ENCODE measurements at places on chromosomes 11 and 22. TPM values are rescaled to one million over a fixed set of nuclear protein-coding genes. Genes with fewer than 3 reads are reported as not detected.

- H3K36me3 ChIP-seq = no peaks in the 10 kb centered on the region
- H3K27ac ChIP-seq = no peak overlapping the region
- no peaks in the 10 kb centered on the region for H3K4me1 ChIP-seq
- no peak for DNase-seq
Measured at GRCh38 chr22:44876921-44877320, 124.5 kb downstream of the ARHGAP8 start.

GRCh38 chr11:72009156-72009555, 10.4 kb downstream of the IL18BP start:
- peaks cover 29% of the 10 kb centered on the region for H3K36me3 ChIP-seq
- DNase-seq = no peak
- H3K4me3 ChIP-seq = no peak overlapping the region
- H3K27me3 ChIP-seq = no peaks in the 10 kb centered on the region
- H3K27ac ChIP-seq = no peak overlapping the region
- no peaks in the 10 kb centered on the region for H3K4me1 ChIP-seq

DNA sequence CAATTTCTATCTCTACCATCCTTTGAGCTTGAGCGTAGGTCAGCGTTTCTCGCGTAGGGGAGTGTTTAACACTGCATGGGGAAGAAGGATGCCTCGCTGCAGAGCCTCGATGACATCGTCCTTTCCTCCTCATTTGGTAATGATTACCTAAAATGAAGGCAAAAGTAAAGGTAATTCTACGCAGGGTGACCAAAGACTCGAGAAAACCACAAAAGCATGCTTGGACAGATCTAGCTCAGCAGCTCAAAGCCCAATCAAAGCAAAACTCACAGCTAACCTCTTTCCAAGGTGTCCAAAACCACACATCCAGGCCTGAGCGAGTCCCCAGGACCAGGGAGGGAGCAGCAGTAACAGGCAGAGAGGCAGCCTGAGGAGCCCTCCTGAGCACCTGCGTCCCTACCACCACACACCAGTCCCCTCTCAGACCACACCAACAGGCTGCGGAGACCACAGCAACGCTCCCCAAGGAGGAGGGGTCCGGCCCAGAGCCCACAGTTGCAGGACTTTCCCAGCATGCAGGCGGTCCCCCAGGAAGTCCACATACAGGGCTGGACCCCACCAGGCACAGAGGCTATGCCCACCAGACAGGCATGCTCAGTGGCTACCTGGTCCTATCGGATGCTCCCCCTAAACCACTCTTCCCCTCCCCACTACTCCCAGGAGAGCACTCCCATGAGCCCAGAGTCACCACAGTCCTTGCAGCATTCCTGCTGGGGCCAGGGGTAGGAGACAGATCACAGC, 3.3 kb downstream of the BRD1 start:
- DNase-seq = no peak
- H3K27ac ChIP-seq = no peak overlapping the region
- H3K4me1 ChIP-seq = no peaks in the 10 kb centered on the region

The PTGDR2 gene
- 4.5 TPM for polyA plus RNA-seq

GRCh38 chr22:44459551-44459950, 38.5 kb downstream of the RTL6 start:
- no peak for DNase-seq
- no peak overlapping the region for H3K27ac ChIP-seq
- H3K36me3 ChIP-seq = no peaks in the 10 kb centered on the region
- H3K4me1 ChIP-seq = no peaks in the 10 kb centered on the region
- H3K4me3 ChIP-seq = no peak overlapping the region
- no peaks in the 10 kb centered on the region for H3K27me3 ChIP-seq

The SLN gene
- polyA plus RNA-seq = not detected

GRCh38 chr11:2422461-2423156, 21.7 kb downstream of the TRPM5 start:
- H3K4me3 ChIP-seq = no peak overlapping the region
- H3K36me3 ChIP-seq = no peaks in the 10 kb centered on the region
- H3K4me1 ChIP-seq = no peaks in the 10 kb centered on the region
- H3K27ac ChIP-seq = no peak overlapping the region
- H3K27me3 ChIP-seq = no peaks in the 10 kb centered on the region

DNA sequence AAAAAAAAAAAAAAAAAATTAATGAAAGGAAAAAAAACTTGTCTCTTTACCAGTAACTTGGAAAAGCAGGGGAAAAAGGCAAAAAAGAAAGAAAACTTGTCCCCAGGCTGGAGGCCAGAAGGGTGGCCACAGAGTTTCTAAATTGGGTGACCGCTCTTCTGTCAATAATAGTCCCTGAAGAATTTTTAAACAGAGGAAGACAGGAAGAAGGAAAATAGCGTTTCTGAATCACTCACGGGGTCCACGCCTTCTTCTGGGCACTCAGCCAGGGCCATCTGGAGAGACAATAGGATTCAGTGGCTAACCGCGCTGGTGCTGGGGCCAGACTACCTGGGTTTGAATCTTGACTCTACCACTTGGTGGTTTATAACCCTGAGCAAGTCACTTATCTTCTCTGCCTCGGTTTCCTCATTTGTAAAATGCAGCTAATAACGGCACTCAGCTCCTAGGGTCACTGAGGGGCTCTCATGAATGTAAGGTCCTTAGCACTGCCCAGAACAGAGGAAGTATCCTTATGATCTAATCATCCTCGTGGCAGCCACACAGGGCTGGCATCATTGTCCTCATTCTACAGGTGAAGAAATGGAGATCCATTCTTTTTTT, 7.0 kb downstream of the C11orf86 start:
- peak; percentile 75 for DNase-seq
- H3K27ac ChIP-seq = no peak overlapping the region
- H3K27me3 ChIP-seq = no peaks in the 10 kb centered on the region
- no peaks in the 10 kb centered on the region for H3K4me1 ChIP-seq

DNA sequence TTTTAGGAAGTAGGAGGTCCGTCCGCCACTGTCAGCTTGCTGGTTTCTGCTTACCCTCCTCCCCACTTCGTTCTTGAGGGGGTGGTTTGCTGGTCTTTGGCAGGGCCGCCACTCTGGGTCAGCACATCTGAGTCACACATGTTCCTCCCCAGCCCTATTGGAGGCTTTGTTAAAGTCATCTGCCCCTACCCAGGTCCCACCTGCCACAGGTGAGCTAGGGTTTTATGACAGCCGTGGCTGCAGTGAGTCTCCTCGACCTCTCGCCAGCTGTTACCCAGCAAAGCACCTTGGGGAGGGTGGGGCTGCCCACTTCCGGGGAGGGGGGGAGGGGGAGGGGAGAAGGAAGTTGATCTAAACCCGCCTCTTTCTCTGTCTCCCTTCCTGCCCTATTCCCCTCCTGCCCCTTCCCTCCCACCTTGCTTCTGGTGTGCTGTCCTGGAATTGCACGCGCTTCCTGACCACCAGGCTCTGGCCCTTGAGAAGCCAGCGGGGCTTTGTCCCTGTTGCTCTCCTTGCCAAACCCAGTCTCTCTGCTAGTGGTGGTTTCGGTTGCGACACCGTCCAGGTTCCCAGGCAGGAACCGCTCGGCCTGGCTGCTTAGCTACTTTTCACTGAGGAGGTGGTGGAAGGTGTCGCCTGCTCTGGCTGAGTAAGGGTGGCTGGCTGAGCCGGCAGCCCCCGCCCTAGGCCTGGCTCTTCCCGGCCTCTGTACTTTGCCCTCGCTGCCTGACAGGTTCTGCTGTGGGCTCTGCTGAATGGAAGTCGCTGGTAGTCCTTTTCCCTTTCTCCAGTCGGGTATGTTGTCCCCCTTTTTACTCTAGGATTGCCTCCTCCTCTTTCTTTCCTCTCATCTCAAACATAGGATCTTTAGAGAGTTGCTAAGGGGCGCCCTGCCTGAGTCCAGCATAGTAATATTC, 28.5 kb downstream of the RCOR2 start:
- H3K27me3 ChIP-seq = no peaks in the 10 kb centered on the region
- peak overlapping the region; percentile 33 for H3K4me3 ChIP-seq
- peaks cover 2% of the 10 kb centered on the region for H3K36me3 ChIP-seq
- H3K27ac ChIP-seq = peak overlapping the region; percentile 97
- DNase-seq = peak; percentile 94
- H3K4me1 ChIP-seq = peaks cover 3% of the 10 kb centered on the region

- peak overlapping the region; percentile 90 for H3K27ac ChIP-seq
- H3K27me3 ChIP-seq = no peaks in the 10 kb centered on the region
- peak overlapping the region; percentile 85 for H3K4me3 ChIP-seq
Measured at GRCh38 chr11:74397501-74398243, 561 bp downstream of the PGM2L1 start.

DNA sequence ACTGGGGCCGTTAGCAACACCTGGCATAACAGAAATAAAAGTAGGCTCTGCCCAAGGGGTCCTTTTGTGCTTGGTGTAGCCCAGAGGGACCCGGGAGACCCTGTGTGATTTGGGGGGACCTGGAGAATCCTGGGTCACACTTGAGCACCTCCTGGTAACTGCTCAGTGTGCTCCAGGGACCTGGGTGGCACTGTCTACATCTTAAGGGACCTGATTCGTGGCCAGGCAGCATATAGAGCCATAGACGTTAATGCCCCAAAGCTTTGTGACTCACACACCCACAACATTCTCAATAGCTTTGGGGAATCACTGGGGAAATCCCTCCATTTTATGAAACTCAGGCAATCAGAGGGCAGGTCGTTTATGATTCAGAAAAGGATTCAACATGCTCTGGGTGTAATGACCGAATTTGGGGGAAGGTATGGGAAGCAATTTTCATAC, 3.6 kb upstream of the IGF2 start:
- no peaks in the 10 kb centered on the region for H3K36me3 ChIP-seq
- H3K27ac ChIP-seq = no peak overlapping the region
- H3K4me1 ChIP-seq = no peaks in the 10 kb centered on the region

GRCh38 chr11:20059587-20060021, 100.7 kb downstream of the DBX1 start:
- DNase-seq = no peak
- no peaks in the 10 kb centered on the region for H3K27me3 ChIP-seq
- H3K27ac ChIP-seq = no peak overlapping the region
- no peak overlapping the region for H3K4me3 ChIP-seq
- H3K36me3 ChIP-seq = peaks cover 6% of the 10 kb centered on the region

DNA sequence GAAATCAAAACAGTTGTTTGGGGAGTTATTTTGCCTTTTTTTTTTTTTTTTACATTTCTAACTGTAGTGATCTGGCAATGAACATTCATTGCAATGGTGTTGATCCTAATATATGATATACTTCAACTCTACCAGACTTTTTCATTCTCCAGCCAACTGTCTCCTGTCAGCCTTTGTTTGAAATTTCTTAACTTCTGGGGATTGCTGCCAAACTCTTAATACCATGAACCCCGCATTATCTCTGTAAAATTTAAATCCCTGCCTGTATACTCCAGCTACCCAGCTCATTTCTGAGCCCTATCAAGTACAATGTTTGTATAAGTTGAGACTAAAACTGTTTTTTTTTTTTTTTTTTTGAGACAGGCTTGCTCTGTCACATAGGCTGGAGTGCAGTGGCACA, 280.7 kb downstream of the TTC28 start:
- H3K36me3 ChIP-seq = no peaks in the 10 kb centered on the region
- no peaks in the 10 kb centered on the region for H3K27me3 ChIP-seq
- H3K4me3 ChIP-seq = no peak overlapping the region
- H3K27ac ChIP-seq = no peak overlapping the region
- no peak for DNase-seq
- H3K4me1 ChIP-seq = peaks cover 17% of the 10 kb centered on the region

DNA sequence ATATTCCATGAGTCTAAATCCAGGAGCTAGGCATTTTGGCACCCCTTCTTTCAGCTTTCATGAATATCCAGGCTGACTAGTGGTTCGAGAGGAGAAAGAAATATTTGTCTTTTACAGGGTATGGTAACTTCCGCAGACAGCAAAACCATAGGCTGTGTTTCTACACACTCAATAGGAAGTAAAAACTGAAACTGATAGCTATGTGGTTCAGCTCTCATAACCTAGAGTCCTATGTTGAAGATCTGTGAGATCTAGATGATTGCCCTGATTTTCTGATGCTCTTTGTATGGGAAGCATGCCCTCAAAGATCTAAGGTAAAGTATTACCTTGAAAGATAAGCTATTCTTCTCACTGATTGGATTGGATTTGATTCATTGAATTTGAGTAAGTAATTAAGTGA, 118.3 kb downstream of the CD44 start:
- no peaks in the 10 kb centered on the region for H3K36me3 ChIP-seq
- no peaks in the 10 kb centered on the region for H3K4me1 ChIP-seq
- peaks cover 3% of the 10 kb centered on the region for H3K27me3 ChIP-seq
- DNase-seq = no peak
- H3K27ac ChIP-seq = no peak overlapping the region

The DRD2 gene
- polyA plus RNA-seq = not detected

GRCh38 chr11:85723088-85723487, 37.1 kb upstream of the CCDC89 start:
- no peaks in the 10 kb centered on the region for H3K4me1 ChIP-seq
- DNase-seq = peak; percentile 49
- no peaks in the 10 kb centered on the region for H3K27me3 ChIP-seq
- no peak overlapping the region for H3K4me3 ChIP-seq
- H3K36me3 ChIP-seq = peaks cover 9% of the 10 kb centered on the region
- no peak overlapping the region for H3K27ac ChIP-seq

The P2RY6 gene
- polyA plus RNA-seq = 1.9 TPM

The SYCE3 gene
- not detected for polyA plus RNA-seq

- DNase-seq = no peak
- H3K27me3 ChIP-seq = no peaks in the 10 kb centered on the region
- no peaks in the 10 kb centered on the region for H3K36me3 ChIP-seq
- H3K27ac ChIP-seq = no peak overlapping the region
Measured at GRCh38 chr22:41481131-41481830, 12.4 kb downstream of the ACO2 start.

The SLC22A9 gene
- not detected for polyA plus RNA-seq

- no peak overlapping the region for H3K27ac ChIP-seq
- no peak for DNase-seq
- H3K36me3 ChIP-seq = peaks cover 5% of the 10 kb centered on the region
- no peaks in the 10 kb centered on the region for H3K27me3 ChIP-seq
- H3K4me1 ChIP-seq = peaks cover 3% of the 10 kb centered on the region
Measured at GRCh38 chr22:20523086-20523983, 15.9 kb downstream of the MED15 start.

The RAG2 gene
- 0.25 TPM for polyA plus RNA-seq

DNA sequence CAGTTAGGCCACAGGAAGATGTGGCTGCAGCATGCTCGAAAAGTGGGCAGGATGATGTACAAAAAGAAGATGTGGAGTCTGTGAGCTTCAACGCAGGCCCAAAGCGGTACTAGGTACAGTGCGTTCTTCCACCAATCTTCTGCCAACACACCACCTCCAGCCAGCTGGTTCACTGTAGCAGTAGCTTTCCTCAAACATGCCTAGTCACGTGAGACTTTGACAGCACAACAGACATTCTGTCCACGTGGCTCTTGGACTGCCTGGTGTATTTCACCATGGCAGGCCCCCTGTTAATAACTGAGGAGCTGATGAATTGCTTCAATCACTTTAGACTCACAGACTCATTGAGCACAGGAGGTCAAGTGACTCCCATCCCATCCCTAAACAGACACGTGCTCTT, 14.1 kb downstream of the SYN3 start:
- H3K27ac ChIP-seq = no peak overlapping the region
- H3K36me3 ChIP-seq = no peaks in the 10 kb centered on the region
- H3K27me3 ChIP-seq = no peaks in the 10 kb centered on the region
- no peak overlapping the region for H3K4me3 ChIP-seq
- DNase-seq = no peak

DNA sequence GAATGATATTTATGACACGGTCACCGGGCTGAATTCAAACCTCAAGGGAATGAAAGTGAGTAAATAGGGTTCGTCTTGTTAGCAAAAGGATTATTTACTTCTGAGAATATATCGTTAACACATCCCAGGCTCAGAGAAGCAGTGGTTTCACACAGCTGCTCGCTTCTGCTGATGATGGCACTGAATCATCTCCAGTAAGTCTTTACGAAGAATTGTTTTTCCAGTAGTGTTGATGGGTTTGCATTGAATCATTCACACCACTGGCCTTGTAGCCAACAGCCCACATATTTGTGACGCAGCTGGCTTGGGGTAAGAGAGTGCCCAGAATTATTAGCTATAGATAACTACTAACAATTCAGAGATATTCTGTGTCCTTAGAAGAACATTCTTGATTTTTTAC, 236.3 kb downstream of the CADM1 start:
- H3K4me3 ChIP-seq = no peak overlapping the region
- no peaks in the 10 kb centered on the region for H3K4me1 ChIP-seq
- no peak for DNase-seq
- H3K27ac ChIP-seq = no peak overlapping the region

The CRYAB gene
- 15.4 TPM for polyA plus RNA-seq

Measured in small intestine (tissue), 16 donors.